ENCODE measurements at places on chromosomes 11 and 22.
A peak's percentile ranks its signal among the peaks of the same experiment; 100 is the strongest.

DNA sequence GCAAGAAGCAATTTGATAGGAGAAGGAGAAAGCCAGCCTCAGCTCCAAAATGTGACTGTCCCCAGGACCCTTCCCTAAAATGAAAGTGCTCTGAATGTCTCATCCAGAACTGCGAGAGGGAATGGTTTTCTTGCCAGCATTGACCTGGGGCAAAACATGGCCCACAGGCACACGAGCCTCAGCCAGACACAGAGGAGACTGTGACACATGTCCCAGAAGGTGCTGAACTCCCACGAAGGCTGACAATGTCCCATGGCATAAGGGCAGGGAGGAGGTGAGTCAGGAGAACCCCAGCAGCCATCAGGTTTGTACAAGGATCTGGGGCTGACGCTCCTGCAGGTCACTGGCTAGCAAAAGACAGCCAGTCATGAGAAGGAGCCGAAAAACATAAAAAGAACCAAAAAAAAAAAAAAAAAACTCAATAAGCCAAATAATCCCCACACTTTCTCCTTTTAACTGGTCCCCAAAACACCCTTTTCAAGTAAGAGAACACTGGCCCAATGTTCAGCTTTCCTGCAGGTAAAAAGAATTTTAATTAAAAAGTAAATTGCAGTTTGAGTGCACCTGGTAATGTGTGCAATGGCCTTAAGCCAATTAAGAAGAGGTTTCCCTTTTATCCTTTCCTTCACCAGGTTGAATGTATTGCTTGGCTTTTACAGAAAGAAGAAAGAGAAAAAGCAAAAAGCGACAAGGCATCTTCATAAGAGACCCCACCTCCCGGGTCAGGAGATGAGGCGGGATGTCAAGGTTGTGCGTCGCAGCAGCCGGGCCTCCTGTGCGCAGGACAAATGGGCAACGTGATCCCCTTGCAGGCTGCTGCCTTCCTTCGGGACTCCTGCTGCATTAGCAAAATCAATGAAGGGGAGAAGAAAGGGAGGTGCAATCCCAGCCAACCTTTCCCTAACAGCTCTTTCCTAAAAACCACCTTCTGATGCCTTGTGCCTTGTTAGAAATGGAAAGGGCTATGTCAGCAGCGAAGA is 43.6 kb downstream of the GALNT18 start:
- DNase-seq, result no peak

DNA sequence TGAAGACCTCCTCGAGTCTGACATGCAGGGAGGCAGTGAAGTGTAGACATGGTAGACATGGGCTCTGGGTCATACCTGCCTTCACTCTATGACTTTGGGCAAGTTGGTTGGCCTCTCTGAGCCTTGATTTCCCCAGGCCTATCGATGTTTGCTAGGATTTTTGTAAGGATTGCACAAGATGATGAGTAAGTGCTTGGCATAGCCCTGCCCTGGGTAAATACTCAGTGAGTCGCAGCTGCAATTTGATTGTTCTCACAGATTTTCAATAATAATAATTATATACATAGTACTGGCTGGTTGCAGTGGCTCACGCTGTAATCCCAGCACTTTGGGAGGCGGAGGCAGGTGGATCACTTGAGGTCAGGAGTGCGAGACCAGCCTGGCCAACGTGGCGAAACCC is 18.1 kb downstream of the MCM5 start:
- DNase-seq, result no peak

DNA sequence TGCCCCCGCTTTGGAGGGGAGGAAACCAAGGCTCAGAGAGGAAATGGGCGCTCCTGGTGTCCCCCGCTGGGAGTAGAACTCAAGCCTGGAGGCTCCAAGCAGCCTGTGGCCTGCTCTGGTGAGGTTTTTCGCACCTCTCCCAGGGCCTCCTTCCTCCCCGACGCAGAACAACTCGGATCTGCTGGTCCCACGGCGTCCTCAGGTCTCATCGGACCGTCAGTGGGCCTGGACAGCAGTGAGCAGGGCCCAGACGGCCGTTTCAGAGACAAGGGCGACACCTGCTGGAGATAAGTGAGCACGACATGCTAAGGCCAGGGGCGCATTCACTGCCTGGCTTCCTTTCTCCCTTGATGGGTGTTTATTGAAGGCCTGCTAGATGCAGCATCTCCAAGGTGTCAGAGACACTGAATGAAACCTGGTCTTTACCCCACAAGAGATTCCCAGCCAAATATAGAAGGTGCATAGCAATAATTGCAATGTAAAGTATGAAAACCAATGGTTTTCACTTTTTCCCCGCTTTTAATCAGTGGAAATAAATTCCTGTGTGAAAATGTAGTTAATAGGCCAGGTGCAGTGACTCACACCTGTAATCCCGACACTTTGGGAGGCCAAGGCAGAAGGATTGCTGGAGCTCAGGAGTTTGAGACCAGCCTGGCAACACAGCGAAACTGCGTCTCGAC is 26.9 kb upstream of the CD82 start:
- DNase-seq, result peak; percentile 87

GRCh38 chr22:20395181-20395906 is 1.4 kb downstream of the ZNF74 start:
- no peak for DNase-seq

- no peak for DNase-seq
Measured at GRCh38 chr22:49367041-49367697, 460.5 kb downstream of the BRD1 start.

DNA sequence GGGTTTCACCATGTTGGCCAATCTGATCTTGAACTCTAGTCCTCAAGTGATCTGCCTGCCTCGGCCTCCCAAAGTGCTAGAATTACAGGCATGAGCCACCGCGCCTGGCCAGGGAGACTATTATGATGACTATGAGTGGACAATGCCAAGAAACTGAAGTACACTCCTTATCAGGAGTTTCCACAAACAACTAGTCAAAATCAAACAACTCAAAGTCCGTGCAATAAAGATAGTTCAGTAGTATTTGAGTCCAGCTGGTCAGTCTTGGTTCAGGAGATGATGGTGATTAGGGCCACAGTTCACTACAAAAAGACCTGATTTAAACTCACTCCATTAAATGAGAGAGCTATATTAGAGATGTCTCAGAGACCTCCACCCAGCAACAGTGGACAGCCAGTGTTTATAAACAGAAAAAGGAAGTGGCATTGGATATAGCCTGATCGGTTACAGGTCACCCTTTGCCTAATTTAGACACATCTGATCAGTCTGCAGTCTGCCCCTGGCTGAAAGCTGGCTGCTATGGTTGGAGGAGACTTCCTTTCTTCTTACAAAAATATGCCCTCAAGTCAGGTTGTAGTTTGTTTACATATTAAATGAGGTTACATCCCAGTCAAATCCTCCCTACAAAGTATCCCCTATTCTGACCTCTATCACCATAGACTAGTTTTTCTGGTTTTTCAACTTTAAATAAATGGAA is 17.0 kb downstream of the CD3E start:
- DNase-seq, result no peak

DNA sequence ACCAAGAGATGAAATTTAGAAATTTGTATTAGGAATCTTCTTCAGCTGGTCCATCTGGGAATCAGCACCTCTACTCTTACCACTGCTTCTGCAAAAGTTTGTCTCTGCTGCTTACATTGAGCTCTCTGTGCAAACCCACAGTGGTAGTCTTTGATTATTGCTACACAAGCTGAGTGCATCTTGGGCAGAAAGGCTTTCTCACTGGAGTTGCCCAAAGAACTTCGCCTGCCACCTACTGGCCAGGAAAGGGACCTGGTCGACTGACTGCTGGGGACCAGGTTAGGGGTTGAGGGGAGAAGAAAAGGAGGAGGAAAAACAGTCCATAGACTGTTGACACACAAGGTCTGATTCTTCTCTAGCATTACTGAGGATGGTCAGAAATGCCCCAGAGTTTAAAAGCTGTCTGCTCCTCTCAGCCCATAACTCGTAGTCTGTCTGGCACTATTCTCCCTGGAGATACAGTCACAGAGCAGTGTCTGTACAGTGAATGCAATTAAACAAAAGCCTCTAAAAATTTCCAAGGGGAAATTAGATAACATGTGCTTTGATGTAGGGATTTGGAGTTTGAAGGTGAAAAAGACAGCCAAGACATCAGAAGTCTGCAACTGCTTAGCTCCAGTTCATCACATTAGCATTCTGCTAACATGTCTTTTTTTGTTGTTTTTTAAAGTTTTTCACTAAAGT is 215.0 kb upstream of the CTSC start:
- DNase-seq, result peak; percentile 24

DNA sequence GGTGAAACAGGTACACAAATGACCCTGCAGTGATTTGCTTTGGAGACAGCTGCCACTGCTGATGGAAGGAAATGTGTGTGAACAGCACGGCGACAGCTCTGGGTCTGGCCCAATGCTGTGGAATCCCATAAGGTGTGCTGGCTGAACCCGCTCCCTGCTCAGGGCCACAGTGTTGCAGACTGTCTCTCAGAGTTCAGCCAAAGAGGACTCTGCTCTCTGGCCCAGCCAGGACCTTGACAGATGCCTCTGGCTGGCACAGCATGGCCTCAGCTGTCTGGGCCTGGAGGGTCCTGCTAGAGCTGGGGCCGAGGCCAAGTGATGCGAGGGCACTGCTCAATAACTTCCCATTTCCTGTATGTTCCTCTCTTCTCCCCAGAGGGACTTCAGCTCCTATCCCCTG is 5.3 kb upstream of the ABCC8 start:
- no peak for DNase-seq

DNA sequence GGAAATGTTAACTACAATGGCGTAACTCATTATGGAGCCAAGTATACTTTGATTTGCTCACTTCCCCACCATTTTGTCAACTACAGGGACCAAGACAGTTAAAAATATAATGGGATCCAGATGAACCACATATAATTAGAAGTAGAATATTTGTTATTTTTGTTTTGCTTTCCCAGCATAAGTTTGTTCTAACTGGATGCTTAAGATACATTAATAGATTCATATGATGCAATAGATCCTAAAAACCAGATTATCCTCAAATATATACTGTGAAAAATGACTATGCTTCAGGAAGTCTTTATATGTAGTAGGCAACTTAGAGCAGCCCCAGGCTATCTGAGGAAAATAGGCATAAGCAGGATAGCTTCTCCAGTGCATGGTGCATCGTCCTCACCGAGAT is 38.3 kb downstream of the SESN3 start:
- no peak for DNase-seq

- no peak for DNase-seq
Measured at GRCh38 chr11:12824281-12825041, 150.2 kb downstream of the TEAD1 start.

- peak; percentile 46 for DNase-seq
Measured at GRCh38 chr11:74257959-74258553, 53.4 kb downstream of the P4HA3 start.

- no peak for DNase-seq
Measured at GRCh38 chr11:133176748-133177147, 355.6 kb downstream of the OPCML start.

DNA sequence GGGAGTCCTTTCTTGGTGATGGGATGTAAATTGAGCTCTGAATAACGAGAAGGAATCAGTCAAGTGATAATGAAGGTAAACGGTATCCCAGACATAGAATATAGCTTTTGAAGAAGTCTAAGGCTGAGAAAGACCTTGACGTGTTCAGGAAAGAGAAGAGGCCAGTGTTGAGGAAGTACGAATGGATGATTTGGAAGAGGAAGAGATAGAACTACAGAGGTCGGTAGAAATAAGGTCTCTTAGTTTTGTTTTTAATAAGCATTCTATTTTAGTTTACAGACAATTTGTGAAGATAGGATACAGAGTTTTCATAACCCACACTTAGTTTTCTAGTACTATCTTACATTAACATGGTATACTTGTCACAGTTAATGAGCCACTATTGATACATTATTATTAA is 1598.1 kb downstream of the FAM181B start:
- no peak for DNase-seq

- no peak for DNase-seq
Measured at GRCh38 chr11:115450519-115450918, 53.7 kb downstream of the CADM1 start.

DNA sequence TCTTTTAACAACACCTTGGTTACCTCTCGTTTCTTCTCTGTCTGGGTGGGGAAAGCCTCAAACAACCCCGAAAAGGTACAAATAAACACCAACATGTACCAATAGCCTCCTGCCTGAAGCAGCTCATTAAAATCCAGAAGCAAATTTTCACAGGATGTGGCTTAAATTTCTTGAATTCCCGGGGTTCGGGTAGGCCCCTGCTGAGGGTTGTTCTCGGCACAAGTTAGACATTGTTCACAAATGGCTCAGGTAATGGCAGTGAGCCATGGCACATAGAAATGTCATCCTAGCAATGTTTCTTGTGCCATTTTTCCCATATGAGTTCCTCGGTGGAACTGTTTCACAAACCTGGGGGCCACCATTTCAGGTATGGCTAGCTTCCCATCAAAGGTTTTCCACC is 19.7 kb upstream of the GLYATL1 start:
- no peak for DNase-seq

DNA sequence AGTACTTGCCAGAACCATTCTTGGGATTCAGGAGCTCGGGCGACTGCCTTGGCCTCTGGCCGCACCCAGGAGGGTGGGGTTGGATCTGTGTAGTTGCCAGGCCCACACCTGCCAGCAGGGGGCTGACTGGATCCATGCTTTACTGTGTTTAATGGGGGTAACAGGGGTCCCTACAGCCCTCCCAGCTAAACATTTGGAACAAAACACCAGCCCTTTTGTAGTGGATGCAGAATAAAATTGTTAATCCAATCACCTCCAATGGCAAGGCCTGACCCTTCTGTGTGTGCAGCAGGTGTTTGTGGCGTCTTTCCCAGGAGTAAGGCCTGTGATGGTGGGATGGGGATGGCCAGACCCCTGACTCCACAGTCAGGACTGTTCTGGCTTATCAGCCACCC is 22.5 kb downstream of the SUN2 start:
- DNase-seq, result peak; percentile 68

DNA sequence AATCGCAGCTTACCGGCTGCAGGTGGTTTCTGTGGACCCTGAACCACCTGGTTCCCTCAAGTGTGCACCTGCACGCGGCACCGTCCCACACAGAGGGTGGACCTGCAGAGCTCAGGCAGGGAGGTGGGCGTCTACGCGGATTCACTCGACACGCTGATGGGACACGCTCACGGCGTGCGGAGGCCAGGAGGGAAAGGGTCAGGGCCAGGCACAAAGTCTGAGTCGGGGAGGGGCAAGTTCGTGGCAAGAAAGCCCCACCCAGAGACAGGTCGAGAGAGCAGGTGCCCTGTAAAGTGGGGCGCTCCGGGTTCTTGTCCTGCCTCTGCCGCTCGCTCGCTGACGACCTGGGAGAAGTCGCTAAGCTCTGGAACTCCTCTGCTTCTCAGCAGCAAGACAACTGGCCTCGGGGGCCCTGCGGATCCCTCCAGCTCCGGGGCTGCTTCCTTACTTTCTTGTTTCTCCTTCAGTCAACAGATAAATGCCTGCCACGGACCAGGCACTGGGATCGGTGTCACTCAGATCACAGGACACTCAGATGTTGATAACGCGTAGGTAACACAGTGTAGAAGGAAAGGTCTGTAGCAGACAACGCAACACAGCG is 72.4 kb upstream of the NUP50 start:
- DNase-seq, result no peak

DNA sequence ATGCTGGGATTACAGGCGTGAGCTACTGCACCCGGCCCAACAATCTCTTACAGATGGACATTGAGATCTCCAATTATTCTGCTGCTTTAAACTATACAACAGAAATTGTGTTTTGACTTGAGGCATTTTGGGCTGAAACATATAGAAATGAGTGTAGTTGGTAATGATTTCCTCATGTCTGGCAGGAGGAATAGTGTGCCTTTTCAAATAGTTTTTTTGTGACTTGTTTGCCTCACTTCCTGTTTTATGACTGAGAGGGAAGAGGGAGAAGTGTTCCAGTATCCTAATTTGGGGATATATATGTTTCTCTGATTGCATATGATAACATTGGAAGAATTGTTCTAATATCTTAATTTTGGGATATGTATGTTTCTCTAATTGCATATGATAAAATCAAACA is 40.2 kb downstream of the EP300 start:
- DNase-seq, result no peak

Data from Ammon's horn (tissue), 1 donor.